Regular cardiac myocyte (primary cell): ENCODE measurements at places on chromosomes 5 and 9. TPM values are rescaled to one million over a fixed set of nuclear protein-coding genes. Genes with fewer than 3 reads are reported as not detected.

NUDCD2 gene
- 4.2 and 5.1 TPM in 2 replicates for total RNA-seq

ITK gene
- under 0.01 TPM in 1 of 2 replicates, not detected in the other for total RNA-seq

CCL27 gene
- total RNA-seq, result not detected in 2 replicates

MAST4 gene
- total RNA-seq, result 4.4 and 9.6 TPM in 2 replicates

PRELID1 gene
- 68.5 and 167 TPM in 2 replicates for total RNA-seq

CYFIP2 gene
- total RNA-seq, result 14.2 and 25.9 TPM in 2 replicates

HOMER1 gene
- 11.3 and 15.2 TPM in 2 replicates for total RNA-seq

GCNT4 gene
- 1.5 and 4.2 TPM in 2 replicates for total RNA-seq

TYRP1 gene
- total RNA-seq, result 1.7 TPM in 1 of 2 replicates, not detected in the other

DPP7 gene
- 33.9 and 69.9 TPM in 2 replicates for total RNA-seq

DND1 gene
- total RNA-seq, result 0.28 TPM in 1 of 2 replicates, not detected in the other

FLT4 gene
- 0.56 and 0.58 TPM in 2 replicates for total RNA-seq

GMCL2 gene
- not detected in 2 replicates for total RNA-seq

BARHL1 gene
- total RNA-seq, result not detected in 2 replicates

PPP2R2B gene
- 1.7 TPM in 1 of 2 replicates, not detected in the other for total RNA-seq

CPLANE1 gene
- total RNA-seq, result 11.7 and 19.2 TPM in 2 replicates

SLC34A3 gene
- not detected in 2 replicates for total RNA-seq

LCN9 gene
- total RNA-seq, result not detected in 2 replicates

LCN10 gene
- not detected in 2 replicates for total RNA-seq

POLE3 gene
- 37.2 and 73.2 TPM in 2 replicates for total RNA-seq

PRR7 gene
- total RNA-seq, result 6.2 and 10.9 TPM in 2 replicates

QSOX2 gene
- 11.0 and 19.2 TPM in 2 replicates for total RNA-seq

GPR151 gene
- not detected in 2 replicates for total RNA-seq

SLC34A1 gene
- not detected in 2 replicates for total RNA-seq

PCDHGA9 gene
- total RNA-seq, result 2.1 and 3.1 TPM in 2 replicates

FOXI1 gene
- total RNA-seq, result under 0.01 TPM in 1 of 2 replicates, not detected in the other

SPINK6 gene
- total RNA-seq, result not detected in 2 replicates

CCNJL gene
- total RNA-seq, result 0.58 and 0.85 TPM in 2 replicates

SHOC1 gene
- total RNA-seq, result under 0.01 TPM in 2 replicates

PAEP gene
- total RNA-seq, result not detected in 2 replicates

CSNK1A1 gene
- 525 and 562 TPM in 2 replicates for total RNA-seq

PIK3R1 gene
- total RNA-seq, result 11.6 and 17.4 TPM in 2 replicates

DBH gene
- not detected in 2 replicates for total RNA-seq

OR2V2 gene
- total RNA-seq, result not detected in 2 replicates

MRPS2 gene
- 9.6 and 19.9 TPM in 2 replicates for total RNA-seq

TOR2A gene
- total RNA-seq, result 2.3 and 3.8 TPM in 2 replicates

FAM219A gene
- 8.6 and 9.3 TPM in 2 replicates for total RNA-seq

SARDH gene
- 9.6 and 12.8 TPM in 2 replicates for total RNA-seq

PRLR gene
- under 0.01 TPM in 1 of 2 replicates, not detected in the other for total RNA-seq

OTP gene
- not detected in 2 replicates for total RNA-seq
